Thoracic aorta (tissue), 2 donors: ENCODE measurements at places on chromosomes 5 and 9. TPM values are rescaled to one million over a fixed set of nuclear protein-coding genes. Genes with fewer than 3 reads are reported as not detected.

DNA sequence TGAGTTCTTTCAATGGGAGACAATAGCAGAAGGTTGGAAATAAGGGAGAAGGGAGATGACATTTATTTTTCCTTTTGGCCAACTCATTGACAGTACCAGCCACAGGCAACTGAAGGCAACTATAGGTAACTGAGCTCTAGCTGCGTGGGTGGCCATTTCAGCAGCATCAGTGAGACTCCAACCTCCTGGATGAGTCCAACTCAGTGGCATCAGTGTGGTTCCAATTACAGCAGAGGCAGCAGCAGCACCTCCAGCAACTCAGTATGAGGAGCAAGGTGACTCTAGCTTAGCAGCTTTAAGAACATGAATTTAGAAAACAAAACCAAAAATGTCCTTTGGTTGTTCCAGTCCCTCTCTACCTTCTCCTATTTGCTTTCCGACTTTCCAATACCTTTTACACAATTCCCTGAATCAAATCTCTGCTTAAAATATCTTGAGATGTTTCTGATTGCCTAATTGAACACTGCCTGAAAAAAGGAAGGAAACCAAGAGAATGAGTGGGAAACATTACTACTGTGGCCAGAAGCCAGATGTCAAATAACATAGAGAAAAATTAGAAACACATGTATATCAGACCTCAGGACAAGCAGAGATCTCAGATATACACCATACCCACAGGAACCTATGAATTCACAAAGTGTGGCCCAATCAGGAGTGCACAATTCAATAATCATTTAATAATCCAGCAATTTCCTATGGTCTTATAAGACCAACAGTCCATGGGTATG lies 166.5 kb upstream of the RORB start:
- H3K36me3 ChIP-seq: no peaks in the 10 kb centered on the region
- no peak for DNase-seq
- no peak overlapping the region for H3K4me3 ChIP-seq
- H3K27ac ChIP-seq: no peak overlapping the region

- H3K27ac ChIP-seq: no peak overlapping the region
- H3K36me3 ChIP-seq: no peaks in the 10 kb centered on the region
- no peak for DNase-seq
- H3K4me1 ChIP-seq: no peaks in the 10 kb centered on the region
- H3K27me3 ChIP-seq: no peaks in the 10 kb centered on the region
Observed at GRCh38 chr5:79868163-79868670, 122.8 kb downstream of the MTX3 start.

DNA sequence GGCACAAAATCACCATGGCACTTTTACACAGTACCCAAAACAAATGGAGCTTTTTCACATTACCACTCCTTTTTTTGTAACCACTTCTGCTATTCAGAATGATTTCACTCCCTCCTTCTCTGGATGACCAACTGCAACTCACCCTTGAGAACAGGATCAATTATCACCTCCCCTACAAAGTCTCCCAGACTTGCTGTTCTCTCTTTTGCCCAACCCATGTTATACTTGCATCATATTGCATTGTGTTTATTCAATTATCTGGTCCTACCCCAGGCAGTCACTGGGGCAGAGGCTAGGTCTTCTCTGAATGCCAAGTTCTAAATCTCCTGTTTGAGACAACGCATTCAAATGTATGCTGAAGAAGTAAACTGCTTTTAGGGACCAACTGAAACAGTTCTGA lies 96.0 kb downstream of the GPR21 start:
- no peak overlapping the region for H3K4me3 ChIP-seq
- H3K36me3 ChIP-seq: no peaks in the 10 kb centered on the region
- no peaks in the 10 kb centered on the region for H3K4me1 ChIP-seq
- no peak overlapping the region for H3K27ac ChIP-seq
- no peaks in the 10 kb centered on the region for H3K27me3 ChIP-seq

GRCh38 chr5:56148453-56148971 lies 84.6 kb downstream of the ANKRD55 start:
- peaks cover 4% of the 10 kb centered on the region for H3K4me1 ChIP-seq
- DNase-seq: no peak
- no peaks in the 10 kb centered on the region for H3K27me3 ChIP-seq

DNA sequence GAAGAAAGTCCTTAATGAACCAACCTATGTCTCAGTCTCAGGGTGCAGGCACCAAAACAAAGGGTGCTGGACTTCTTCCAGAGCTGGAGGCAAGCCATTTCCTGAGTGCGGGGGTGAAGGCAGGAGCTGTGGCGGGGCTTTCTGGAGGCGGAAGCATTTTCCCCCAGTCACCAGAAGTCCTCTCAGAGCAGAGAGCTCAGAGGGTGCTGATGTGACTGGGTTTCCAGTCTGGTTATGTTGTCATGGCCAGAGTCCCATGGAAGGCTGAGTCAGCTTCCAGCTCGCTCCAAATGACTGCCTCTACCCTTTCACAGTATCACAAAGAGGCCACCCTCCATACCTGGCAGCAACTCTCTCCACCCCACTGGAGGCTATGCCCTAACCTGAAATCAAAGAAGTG lies 86.0 kb downstream of the TRPC7 start:
- H3K36me3 ChIP-seq: no peaks in the 10 kb centered on the region
- no peaks in the 10 kb centered on the region for H3K27me3 ChIP-seq
- no peaks in the 10 kb centered on the region for H3K4me1 ChIP-seq

DNA sequence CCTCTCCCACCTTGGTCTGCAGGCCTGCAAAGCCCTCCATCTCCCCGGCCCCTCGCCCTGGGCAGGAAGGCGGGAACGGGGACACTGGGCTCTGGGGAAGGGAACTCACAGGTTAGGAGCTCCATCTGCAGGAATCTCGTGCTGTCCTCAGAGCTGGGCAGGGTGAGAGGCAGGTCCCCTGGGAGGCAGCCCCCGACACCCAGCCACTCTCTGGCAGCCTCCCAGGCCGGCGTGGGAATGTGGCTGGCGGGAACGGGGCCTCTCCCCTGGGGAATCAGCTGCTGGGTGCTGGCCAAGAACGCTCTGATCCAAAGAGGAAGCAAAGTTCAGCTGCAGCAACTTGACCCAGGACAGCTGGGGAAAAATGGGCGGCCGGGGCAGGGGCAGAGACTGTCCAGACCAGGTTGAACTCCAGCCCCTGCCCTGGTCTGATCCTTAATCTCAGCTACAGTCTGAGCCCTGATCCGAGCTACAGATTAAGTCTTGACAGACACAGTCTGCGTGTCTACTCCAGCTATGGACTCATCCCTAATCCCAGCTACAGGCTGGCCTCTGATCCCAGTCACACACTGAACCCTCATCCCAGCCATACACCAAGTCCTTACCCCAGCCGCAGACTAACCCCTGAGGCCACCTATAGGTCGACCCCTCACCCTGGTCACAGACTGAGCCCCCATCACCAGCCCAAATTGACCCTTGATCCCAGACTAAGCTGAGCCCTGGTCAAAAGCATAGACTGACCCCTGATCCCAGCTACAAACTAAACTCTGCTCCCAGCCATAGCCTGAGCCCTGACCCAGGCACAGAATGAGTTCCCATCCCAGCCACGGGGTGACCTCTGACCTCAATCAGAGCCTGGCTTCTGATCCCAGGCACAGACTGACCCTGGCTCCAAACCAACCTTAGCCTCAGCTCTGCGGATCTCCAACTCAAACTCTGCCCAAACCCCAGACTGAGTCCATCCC lies 37.3 kb upstream of the EGFL7 start:
- H3K27ac ChIP-seq: peak overlapping the region; percentile 48
- H3K27me3 ChIP-seq: no peaks in the 10 kb centered on the region
- peak overlapping the region; percentile 20 for H3K4me3 ChIP-seq
- H3K4me1 ChIP-seq: peaks cover 19% of the 10 kb centered on the region

DNA sequence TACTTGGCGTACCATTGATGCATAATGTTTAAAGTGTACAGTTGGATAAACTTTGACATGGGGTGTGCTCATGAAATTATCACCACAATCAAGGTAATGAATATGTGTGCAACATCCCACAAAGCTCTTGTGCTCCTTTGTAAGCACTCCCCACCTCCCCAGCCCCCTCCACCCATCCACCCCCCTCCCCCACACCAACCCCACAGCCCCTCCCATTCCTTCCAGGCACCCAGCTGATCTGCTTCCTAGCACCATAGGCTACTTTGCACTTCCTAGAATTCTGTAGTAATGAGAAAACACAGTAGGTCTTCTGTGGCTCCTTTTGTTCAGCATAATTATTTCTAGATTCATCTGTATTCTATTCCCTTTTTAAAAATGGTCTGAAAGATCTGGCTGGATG lies 24.5 kb downstream of the FGD3 start:
- no peak overlapping the region for H3K4me3 ChIP-seq
- no peaks in the 10 kb centered on the region for H3K36me3 ChIP-seq
- no peak overlapping the region for H3K27ac ChIP-seq

GRCh38 chr5:108945094-108945493 lies 197.4 kb downstream of the FER start:
- peaks cover 13% of the 10 kb centered on the region for H3K4me1 ChIP-seq
- no peak for DNase-seq
- H3K27ac ChIP-seq: no peak overlapping the region

DNA sequence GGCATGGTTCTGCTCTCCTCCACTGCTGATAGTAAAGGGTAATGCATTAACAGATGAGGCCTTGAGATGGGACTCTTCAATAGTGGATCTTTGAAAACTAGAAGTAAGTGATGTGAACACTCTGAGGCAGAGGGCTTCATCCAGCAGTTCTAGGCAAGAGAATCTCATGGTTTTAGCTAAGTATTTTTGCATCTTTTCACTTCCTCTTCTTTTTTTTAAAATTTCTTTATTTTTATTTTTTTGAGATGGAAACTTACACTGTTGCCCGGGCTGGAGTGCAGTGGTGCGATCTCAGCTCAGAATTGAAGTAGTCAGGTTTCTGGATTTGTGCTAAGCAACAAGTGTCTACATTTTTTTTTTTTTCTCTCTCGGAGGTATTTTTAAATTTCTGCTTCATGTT lies 101.9 kb downstream of the MTRR start:
- H3K4me3 ChIP-seq: no peak overlapping the region
- H3K27me3 ChIP-seq: no peaks in the 10 kb centered on the region
- H3K36me3 ChIP-seq: no peaks in the 10 kb centered on the region
- H3K27ac ChIP-seq: no peak overlapping the region

- no peaks in the 10 kb centered on the region for H3K36me3 ChIP-seq
- no peaks in the 10 kb centered on the region for H3K4me1 ChIP-seq
- no peak overlapping the region for H3K27ac ChIP-seq
- no peaks in the 10 kb centered on the region for H3K27me3 ChIP-seq
Observed at GRCh38 chr9:21252721-21253547, 13.1 kb upstream of the IFNA14 start.

GRCh38 chr5:83107692-83108420 lies 30.5 kb downstream of the XRCC4 start:
- H3K36me3 ChIP-seq: no peaks in the 10 kb centered on the region
- H3K27ac ChIP-seq: no peak overlapping the region
- no peak for DNase-seq
- H3K27me3 ChIP-seq: no peaks in the 10 kb centered on the region
- no peak overlapping the region for H3K4me3 ChIP-seq

Gene BNC2
- 16.9 TPM for total RNA-seq

Gene CTXN3
- total RNA-seq: not detected

Gene F2RL2
- 2.7 TPM for total RNA-seq

Gene ACOT12
- not detected for total RNA-seq

Gene ANGPTL2
- total RNA-seq: 18.6 TPM

Gene MAST4
- 30.5 TPM for total RNA-seq

Gene CDC25C
- not detected for total RNA-seq

Gene FKBP15
- total RNA-seq: 26.4 TPM
